ENCODE measurements at places on chromosomes 12 and 14.

DNA sequence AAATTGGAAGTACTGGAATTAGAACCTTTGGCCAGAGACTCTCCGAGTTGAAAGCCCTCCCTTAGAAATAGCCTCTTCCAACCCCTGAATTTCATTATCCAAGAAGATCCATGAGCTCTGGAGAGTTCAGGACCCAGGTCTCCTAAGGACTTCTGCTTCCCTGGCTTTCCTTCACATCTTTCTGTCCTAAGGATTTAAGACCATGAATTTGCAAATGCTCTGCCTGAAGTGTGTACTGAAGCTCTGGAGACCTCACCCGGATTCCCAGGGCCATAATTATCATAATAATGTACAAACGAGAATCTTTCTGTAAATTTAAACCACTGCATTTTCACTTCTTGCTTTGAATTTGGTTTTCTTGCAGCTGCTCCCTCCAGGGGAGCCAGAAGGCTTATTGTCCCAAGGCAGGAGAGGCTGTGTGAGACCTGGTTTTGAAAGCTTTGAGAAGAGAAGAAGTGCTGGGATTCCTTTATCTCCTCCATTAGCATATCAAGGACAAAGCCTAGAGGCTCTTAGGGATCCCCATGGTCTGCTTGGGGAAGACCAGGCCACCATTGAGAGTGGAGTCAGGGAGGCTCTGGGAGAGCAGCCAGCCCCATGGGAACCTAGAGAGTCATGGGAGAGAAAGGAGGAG is 41.1 kb downstream of the GLRX5 start:
- no peak for DNase-seq

GRCh38 chr14:92491782-92492181 is 21.8 kb upstream of the RIN3 start:
- DNase-seq, result no peak

DNA sequence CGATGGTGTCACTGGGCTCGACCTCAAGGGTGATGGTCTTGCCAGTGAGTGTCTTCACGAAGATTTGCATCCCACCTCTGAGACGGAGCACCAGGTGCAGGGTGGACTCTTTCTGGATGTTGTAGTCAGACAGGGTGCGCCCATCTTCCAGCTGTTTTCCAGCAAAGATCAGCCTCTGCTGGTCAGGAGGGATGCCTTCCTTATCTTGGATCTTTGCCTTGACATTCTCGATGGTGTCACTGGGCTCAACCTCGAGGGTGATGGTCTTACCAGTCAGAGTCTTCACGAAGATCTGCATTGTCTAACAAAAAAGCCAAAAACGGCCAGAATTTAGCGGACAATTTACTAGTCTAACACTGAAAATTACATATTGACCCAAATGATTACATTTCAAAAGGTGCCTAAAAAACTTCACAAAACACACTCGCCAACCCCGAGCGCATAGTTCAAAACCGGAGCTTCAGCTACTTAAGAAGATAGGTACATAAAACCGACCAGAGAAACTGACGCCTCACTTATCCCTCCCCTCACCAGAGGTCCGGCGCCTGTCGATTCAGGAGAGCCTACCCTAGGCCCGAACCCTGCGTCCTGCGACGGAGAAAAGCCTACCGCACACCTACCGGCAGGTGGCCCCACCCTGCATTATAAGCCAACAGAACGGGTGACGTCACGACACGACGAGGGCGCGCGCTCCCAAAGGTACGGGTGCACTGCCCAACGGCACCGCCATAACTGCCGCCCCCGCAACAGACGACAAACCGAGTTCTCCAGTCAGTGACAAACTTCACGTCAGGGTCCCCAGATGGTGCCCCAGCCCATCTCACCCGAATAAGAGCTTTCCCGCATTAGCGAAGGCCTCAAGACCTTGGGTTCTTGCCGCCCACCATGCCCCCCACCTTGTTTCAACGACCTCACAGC is 717 bp downstream of the UBC start:
- peak; percentile 92 for DNase-seq

GRCh38 chr12:100337727-100338126 is 19.1 kb upstream of the SLC17A8 start:
- no peak for DNase-seq

DNA sequence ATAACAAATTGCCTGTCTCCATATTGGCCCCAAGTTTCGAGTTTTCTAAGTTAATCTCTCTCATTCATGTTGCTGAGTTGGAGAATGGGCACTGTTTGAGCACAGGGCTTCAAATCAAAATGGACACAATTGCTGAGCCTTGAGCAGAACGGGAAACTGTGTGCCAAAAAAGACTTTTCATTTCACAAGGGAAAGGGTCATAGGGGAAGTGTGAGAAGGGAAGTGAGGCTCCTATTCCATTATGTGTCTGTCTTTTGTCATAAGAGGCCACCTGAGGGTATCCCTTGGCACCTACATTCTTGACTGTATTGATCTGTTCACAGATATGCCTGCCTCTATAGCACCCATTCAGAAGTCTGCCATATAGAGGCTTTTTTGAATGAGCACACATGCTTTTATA is 59.1 kb downstream of the TTLL5 start:
- DNase-seq, result no peak

- DNase-seq, result no peak
These were observed 47.2 kb downstream of the PLCZ1 start for GRCh38 chr12:18690653-18691052.

DNA sequence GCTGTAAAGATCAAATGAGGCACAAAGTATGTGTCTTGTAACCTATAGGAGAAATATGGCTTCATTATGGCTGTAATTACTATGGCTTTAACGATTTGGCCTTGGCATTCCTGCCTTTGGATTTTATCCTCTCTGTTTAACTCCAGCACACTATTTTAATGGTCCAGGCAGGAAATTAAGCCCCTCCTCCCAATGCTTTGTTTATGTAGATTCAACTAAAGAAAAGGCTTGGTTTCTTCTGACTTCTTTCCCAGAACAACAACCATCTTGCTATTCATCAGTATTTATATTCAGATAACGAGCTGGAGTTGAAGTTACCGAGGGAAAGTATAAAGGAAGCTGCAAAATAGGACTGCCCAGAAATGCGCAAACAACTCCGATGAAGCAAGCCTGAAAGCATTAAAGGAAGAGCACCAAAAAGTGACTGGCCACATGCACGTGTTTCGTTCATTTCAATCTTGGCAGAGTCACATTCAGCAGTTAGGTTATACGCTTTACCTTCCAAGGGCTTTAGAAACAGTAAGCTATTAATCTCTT is 104.6 kb downstream of the NELL2 start:
- DNase-seq, result no peak

- DNase-seq, result no peak
These were observed 101.3 kb downstream of the SLC6A15 start for GRCh38 chr12:84811291-84811690.

- no peak for DNase-seq
These were observed 423.6 kb downstream of the BTG1 start for GRCh38 chr12:91722072-91722471.

GRCh38 chr12:122117979-122118378 is 39.4 kb downstream of the MLXIP start:
- DNase-seq, result no peak

DNA sequence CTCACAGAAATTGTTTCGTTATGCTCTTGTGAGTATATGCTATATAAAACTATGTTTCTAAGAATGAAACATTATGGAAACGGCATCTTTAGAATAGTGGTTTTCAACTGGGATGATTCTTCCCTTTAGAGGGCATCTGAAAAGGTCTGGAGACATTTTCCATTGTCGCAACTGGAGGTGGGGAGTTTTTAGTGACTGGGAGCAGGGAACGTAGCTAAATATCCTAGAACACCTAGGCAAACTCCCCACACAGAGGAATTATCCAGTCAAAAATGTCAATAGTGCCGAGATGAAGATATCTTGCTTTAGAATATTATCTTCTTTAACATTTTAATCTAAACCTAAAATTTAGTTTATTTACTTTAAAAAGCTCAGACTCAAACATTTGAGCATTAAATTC is 486.1 kb upstream of the FOXG1 start:
- no peak for DNase-seq

- DNase-seq, result no peak
These were observed 58.2 kb downstream of the DICER1 start for GRCh38 chr14:95098984-95099599.

- DNase-seq, result no peak
These were observed 630.9 kb downstream of the DIO2 start for GRCh38 chr14:79580414-79580813.

DNA sequence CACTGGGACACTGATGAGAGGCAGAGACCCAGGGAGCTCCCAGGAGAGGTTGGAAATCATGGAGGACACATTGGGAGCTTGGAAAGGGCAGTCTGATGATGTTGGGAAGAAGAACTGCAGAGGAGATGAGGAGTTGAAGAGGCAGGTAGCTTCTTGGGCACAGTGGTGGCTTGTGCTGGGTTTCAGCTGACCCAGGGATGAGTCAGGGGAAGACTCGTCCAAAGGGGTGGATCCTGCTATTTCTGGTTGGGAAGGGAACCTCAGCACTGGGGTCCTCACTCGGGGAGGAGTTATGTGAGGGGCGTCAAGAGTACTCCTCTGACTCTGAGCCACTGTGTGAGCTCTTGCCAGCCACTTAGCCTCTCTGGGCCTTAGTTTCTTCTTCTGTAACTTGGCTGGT is 11.5 kb downstream of the ADCY4 start:
- DNase-seq, result no peak

DNA sequence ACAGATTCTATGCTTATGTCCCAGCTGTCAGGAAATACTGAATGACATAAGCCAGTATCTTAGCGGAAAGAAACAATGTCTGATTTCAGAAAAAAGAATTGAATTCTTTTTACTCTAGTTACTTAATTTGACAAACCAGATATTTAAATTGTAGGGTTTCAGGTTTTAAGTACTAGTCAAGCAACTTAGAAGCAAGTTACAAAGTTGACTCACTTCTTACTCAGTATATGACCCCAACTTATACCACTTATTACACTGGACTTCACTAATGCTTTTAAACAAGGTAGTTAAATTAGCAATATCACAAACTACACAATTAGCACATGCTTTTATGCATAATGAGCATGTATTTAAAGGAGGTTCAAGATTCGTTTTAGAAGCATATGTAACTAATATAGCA is 7.1 kb downstream of the GMFB start:
- DNase-seq, result no peak

DNA sequence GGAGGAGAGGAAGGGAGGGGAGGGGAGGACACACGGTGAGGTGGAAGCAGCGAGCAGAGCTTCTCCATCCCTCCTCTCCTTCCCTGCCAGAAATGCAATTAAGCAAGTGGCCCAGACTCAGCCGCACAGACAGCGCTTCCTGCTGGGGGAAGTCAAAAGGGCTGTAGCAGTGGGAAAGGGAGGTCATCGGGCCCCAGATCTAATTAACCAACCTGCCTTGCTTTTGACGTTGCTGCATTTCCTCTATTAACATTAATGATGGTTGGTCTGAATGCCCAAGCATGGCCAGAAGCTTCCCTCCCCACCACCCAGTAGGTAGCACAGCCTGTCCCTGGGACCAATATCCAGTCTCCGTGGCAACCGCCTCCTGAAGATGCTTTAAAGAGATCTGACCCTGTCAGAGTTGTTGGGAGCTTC is 4.6 kb upstream of the NGB start:
- no peak for DNase-seq

GRCh38 chr12:131959641-131960589 is 10.2 kb downstream of the EP400 start:
- no peak for DNase-seq

GRCh38 chr12:57149245-57149900 is 2.0 kb upstream of the LRP1-AS start:
- no peak for DNase-seq

DNA sequence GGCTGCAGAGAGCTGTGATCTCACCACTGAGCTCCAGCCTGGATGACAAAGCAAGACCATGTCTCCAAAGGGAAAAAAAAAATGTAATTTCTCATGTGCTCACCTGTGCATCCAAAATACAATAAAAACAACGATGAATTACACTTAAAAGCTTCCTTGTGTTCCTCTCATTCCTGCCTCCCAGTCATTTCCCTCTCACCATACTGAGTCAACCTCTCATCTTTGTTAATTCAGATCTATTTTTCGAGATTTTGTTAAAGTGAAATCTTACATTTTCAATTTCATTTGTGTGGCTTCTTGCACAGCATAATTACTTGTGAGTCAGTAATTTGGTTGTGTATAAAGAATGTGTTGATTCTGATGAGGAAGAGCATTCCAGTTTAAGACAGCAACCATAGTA is 1203.2 kb downstream of the TMEM121 start:
- DNase-seq, result no peak

- DNase-seq, result no peak
These were observed 23.3 kb upstream of the MARK3 start for GRCh38 chr14:103361867-103362266.

- DNase-seq, result no peak
These were observed 78.0 kb upstream of the SSTR1 start for GRCh38 chr14:38129705-38130104.

DNA sequence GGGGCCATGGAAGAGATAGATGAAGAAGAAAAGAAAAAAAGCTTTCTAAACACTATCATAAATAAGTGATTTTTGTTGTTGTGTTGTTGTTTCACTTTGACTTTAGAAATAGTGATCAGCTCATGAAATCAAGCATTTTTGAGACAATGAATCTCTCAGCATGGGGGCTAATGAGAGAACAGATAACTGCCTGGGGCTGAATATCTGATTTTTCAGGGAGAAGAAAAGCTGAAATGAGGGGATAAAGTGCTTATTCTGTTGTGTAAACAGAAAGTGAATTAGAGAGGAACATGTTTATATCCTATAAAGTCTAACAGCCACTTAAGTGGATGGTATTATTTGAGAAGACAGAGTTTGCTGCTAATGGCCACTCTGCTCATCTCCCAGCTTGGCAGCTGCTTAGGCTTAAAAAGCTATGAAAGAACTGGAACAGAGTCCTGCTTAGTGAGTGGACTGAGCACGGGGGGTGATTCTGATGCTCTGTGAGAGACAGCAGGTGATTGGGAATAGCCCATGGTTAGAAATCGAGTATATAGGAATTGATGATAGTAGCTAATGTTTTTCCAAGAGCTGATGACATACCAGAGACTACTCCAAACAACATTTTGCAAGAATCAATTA is 646.1 kb upstream of the TMEM132C start:
- no peak for DNase-seq

DNA sequence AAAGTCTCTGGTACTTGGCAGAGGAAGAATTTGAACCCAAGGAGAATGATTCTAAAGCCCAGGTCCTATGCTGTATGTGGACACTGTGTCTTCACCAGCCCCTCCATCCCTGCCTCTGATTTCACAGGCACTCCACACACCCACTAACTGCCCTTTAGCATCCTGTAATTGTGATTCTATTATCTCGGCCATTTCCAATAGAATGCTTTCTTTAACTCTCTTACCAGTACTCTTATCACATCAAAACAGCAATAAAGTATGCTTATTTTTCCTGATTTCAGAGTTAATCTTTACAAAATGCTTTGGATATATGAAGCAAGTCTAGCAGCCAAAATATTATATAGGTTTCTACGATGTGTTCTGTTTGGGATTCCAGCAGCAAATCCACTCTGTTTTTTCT is 37.9 kb upstream of the BTG1 start:
- DNase-seq, result no peak

DNA sequence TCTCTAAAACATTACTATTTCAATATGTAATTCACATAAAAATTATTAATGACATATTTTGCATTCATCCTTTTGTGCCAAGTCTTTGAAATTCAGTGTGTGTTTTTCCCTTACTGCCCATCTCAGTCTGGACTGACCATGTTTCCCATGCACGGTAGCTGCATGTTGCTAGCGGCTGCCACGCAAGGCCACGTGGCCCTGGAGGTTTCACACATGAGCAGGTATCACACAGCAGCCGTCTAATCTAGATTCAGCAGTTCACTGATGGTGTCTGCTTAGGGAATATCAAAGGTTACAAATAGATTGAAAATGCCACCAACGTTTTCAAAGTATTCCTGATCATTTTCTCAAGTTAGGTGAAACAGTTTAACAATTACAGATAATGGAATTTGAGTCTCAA is 234.8 kb upstream of the FKBP4 start:
- no peak for DNase-seq

Measured in stimulated activated CD4-positive, alpha-beta T cell treated with anti-CD3 and anti-CD28 coated beads, Interleukin-1b, Interleukin-23, amount 100 ng/mL, for 4 hours (primary cell).